ENCODE measurements at places on chromosomes 7 and 10.

DNA sequence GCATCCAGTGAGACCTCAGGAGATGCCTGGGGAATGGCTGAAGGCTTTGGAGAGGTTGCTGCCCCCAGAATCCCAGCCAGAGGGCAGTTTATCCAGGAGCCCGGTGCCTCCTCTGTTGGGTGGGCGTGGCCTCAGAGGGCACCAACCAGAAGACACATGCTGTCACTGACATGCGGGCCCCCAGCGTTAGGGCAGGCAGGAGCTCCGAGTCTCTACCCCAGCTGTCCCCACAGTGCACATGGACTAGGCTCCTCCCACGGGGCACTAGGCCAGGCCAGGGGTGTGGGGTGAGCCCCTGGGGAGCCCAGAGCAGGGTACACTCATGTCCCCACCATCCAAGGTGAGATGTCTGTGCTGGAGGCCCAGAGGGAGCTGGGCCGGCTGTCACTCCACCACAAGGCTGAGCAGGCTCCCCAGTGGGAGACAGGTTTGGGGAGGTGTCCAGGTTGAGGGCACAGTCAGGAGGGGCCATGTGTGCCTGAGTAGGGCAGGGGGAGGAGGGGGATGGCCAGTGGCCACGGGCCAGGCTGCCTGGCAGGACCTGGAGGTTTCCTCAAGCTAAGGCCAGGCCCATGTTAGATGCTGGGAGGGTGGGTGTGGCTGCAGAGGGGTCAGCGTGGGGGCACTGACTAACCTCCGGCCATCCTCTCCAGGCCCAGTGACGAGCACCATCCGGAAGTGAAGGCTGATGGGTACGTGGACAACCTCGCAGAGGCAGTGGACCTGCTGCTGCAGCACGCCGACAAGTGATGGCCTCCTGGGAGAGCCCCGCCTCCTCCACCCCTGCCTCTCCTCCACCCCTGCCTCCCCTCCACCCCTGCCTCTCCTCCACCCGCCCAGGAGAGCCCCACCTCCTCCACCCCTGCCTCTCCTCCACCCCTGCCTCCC lies 131.3 kb downstream of the FAM53B start:
- no peak for DNase-seq

- DNase-seq: no peak
These were observed 395.6 kb downstream of the TNS3 start for GRCh38 chr7:47186316-47186715.

- DNase-seq: no peak
These were observed 214.5 kb downstream of the TNS3 start for GRCh38 chr7:47367369-47367768.

DNA sequence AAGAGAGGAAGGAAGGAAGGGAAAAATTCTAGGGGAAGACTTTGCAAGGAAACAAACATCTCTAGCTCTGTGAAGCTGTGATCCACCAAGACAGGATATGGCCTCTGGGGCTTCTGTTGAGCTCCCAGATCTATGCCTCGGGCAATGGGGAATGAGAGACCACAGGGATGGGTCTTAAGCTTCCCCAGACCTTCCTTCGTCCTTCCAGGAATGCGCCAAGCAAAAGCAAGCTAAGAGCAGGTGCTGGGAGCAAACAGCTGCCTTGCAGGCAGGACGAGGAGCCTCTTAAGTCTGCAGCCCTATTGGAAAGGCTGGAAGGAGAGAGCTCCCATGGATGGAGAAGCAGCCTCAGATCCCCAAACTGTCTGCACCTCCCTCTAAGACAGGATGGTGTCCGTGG lies 21.9 kb upstream of the ELN start:
- no peak for DNase-seq

- DNase-seq: no peak
These were observed 224.1 kb downstream of the SLC25A13 start for GRCh38 chr7:96097835-96098234.

- DNase-seq: no peak
These were observed 614.9 kb upstream of the FZD8 start for GRCh38 chr10:36256948-36257356.

DNA sequence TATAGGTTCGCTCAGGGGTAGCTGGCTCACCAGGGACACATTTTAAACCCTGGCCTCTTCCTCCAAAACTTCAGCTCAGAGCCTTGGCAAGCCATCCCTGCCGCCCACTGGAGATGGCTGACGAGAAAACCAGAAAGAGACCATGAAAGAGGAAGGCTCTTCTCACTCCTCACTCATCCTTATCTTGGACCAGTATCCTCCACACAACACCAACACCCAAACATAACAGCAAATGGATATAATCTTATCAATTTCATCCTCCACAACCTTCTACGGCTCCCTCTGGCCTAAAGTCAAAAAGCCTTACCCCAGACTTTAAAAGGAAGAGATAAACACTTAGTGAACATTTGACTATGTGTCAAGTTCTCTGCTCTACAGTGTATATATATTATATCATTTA lies 26.9 kb downstream of the DLG5 start:
- DNase-seq: no peak

DNA sequence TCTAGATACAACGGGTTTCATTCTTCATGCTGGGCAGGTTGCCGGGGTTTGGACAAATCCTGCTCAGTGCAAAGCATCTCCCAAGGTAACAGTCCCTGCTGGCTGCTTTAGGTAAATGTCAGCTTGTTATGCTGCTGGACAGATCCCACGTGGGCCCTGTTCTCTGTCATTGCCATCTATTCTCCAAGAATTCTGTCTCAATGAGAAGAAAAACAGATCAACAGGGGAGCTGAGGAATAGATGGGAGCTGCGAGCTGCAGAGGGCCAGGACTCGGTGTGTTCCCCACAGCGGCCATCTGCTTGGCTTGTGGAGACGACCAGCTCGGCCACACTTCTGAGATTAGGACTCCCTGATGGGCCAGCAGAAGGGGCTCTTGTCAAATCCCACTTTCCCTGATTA lies 235.2 kb downstream of the DPP6 start:
- no peak for DNase-seq

DNA sequence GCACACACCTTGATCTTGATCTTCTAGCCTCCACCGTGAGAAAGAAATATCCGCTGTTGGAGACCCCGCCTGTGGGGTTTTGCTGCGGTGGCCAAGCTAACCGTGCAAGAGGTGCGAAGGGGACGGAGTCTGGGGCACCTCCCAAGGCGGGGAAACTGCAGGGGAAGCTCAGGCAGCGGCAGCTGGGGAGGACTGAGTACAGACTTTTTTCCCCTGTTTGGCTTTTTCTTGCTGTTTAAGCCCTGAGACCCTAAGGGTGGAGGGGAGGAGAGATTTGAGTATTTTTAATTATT lies 108.0 kb downstream of the DNAJB6 start:
- DNase-seq: no peak

DNA sequence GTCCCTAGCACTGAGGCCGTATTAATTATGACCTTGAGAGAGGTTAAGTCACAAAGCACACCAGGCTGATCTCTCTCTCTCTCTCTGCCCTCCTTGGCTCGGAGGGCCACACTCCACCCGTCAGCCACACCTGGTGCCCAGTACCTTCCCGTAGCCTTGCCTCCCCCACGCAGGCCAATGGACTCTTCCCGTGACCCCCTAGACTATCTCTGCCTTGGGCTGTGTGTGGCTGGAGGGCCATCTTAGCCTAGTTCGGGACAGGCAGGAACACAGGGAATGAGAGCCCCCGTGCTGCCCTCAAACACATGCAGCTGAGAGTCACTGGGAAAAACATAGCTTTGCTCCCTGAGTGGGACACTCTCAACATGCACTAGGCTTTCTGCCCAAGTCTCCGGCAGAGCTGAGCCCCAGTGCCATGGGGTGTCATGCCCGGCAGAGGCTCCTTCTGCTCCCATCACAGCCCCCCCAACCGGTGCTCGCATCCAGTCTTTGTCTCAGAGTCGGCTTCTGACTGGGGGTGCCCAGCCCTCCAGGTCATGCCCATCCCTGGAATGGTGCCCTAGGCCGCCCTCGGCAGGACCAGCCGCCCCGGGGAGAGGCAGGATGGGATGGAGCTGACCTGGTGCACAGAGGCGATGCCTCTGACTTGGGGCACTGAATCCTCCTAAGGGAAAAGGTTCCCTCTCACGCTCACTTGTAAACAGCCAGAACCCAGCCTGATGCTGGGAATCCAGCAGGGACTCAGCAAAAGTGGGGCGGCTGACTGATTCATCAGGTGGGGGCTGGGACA lies 63.0 kb downstream of the TCERG1L start:
- DNase-seq: no peak

- no peak for DNase-seq
These were observed 28.9 kb downstream of the GUSB start for GRCh38 chr7:65953001-65953720.

GRCh38 chr10:71817831-71818655 lies 33.0 kb downstream of the PSAP start:
- no peak for DNase-seq

- DNase-seq: no peak
These were observed 72.0 kb downstream of the SCRN1 start for GRCh38 chr7:29917641-29918040.

DNA sequence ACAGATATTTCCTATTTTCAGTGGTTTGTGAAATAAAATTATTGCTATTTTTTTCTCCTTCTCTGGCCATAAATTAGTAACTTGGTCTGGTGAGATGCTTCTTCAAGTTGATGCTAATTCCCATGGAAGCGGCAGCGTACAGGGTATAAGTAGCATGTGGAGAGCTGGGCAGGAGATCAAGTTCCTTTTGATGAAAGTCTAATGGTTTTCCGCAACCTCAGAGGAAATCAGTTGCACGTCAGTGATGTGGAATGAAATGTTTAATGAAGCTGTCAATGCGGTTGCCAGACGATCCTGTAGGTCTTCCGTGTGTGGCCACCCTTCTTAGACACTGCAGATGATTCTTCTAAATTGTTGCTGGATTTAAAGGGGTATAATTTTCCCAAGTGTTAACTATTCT lies 236.4 kb upstream of the GRM3 start:
- no peak for DNase-seq

GRCh38 chr7:74554178-74554577 lies 100.5 kb downstream of the GTF2IRD1 start:
- no peak for DNase-seq

DNA sequence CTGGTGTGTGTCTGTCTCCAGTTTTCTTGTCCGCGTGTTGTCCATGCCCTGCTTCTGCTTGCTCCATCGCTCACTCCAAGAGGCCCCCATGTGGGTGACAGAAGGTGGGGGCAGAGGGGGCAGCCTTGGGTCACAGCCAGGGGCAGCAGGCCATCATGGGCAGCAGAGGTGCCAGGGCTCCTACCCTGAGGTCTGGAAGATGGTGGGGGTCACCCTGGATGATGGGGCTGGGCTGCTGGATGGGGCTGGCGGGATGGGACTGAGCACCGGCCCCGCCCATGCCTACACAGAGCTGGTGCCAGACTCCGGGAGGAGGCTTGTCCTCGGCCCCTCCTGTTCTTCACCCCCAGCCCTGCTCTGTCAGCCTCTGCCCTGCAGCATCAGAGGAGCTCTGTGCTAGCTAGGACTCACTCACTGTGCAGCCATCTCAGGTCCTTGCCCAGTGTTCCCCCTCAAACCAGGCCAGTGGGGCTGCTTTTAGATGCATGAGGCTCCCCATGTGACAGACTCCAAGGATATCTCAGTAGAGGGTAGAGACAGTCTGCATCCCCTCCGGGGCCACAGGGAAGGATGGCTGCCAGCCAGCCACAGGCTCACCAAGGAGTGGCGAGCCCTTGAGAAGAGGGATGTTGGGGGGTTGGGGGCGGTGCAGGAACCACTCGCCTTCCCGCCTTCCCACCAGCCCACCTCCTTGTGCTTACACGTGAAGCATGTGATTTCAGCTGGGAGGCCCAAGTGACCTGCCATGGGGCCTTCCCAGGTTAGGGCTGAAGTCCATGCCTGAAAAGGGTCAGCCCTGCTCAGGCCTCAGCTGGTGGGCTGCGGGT lies 35.5 kb upstream of the PPIF start:
- no peak for DNase-seq

- no peak for DNase-seq
These were observed 36.6 kb upstream of the AGR3 start for GRCh38 chr7:16918288-16918895.

- DNase-seq: no peak
These were observed 22.7 kb downstream of the FAM53B start for GRCh38 chr10:124721330-124722045.

- no peak for DNase-seq
These were observed 19.1 kb upstream of the SVOPL start for GRCh38 chr7:138720286-138720685.

DNA sequence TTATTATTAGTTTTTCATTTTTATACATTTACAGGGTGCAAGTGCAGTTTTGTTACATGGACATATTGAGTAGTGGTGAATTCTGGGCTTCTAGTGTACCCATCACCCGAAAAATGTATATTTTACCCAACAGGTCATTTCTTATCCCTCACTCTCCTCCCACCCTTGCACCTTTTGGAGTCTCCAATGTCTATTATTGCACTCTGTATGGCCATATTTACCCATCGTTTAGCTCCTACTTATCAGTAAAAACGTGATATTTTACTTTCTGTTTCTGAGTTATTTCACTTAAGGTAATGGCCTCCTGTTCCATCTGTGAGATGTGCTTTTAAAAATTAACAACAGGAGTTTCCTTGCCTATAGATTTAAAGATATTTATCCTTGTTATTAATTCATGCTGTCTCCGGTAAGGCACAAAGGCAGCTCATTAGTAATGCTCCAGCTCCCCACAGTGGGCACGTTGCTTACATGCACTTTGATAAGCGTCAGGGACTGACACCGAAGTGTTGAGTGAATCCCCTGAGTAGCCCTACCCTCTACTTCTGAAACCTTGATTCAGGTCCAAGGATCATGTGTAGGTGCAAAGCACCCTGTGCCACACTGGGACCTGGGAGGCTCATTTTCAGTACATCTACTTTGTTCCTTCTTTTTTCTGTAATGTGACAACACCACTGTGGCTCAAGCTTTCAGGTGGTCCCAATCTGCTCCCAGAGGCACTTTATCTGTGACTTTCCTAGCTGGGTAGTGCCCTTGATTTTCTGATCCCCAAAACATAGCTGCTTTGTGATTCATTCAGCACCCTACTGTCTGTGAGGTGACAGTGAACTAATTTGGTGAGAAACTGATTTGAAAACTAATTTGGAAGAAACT lies 27.3 kb downstream of the HYAL4 start:
- peak; percentile 3 for DNase-seq

GRCh38 chr10:35783305-35783838 lies 141.3 kb upstream of the FZD8 start:
- no peak for DNase-seq

- no peak for DNase-seq
These were observed 668.2 kb upstream of the IGFBP3 start for GRCh38 chr7:46589286-46589685.

- DNase-seq: no peak
These were observed 440 bp upstream of the MINDY3 start for GRCh38 chr10:15860692-15861201.

- DNase-seq: no peak
These were observed 42.9 kb downstream of the SH3PXD2A start for GRCh38 chr10:103812432-103812831.

GRCh38 chr7:142669074-142669654 lies 80.1 kb upstream of the PRSS1 start:
- DNase-seq: no peak

Data from stimulated activated CD4-positive, alpha-beta T cell treated with anti-CD3 and anti-CD28 coated beads, Interleukin-4, amount 100 ng/mL, for 4 hours (primary cell).